ENCODE measurements at places on chromosomes 12 and 14.
A peak's percentile ranks its signal among the peaks of the same experiment; 100 is the strongest.

GRCh38 chr14:100076133-100076532, 10.9 kb downstream of the EVL start:
- peak; percentile 31 for DNase-seq

DNA sequence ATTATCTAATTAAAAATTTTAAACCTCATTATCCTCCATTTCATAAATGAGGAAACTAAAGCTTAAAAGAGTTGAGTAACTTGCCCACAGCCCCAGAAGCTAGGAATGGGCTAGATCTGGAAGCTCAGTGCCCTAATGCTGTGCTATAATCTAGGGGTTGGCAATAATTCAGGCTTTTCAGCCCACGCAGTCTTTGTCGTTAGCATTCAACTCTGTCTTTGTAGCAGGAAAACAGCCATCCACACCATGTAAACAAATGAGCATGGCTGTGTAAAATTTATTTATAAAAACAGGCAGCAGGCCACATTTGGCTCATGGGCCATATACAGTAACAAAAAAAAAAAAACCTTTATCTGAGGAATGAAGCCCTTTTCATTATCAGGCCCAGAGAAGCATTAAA, 92.4 kb upstream of the OVCH1 start:
- DNase-seq: no peak

- DNase-seq: no peak
These were observed 32.7 kb upstream of the RIMBP2 start for GRCh38 chr12:130748786-130749185.

GRCh38 chr14:42222924-42223471, 616.3 kb downstream of the LRFN5 start:
- no peak for DNase-seq

DNA sequence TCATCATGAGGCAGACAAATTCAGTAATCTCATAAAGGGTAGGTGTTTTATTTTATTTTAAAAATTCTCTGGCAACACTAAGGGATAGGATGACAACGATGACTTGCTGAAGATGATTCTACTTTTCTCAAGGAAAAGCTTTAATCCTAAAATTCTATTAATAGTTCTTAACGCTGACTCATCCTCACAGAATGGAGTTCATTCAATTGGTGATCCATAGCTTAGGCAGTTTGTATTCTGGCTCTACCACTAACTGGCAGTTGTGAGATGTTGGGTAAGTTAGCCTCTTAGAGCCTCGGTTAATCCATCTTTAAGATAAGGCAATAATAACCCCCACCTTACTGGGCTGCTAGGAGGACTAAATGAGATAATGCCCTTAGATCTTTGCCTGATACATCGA, 116.3 kb downstream of the RTN1 start:
- DNase-seq: no peak

DNA sequence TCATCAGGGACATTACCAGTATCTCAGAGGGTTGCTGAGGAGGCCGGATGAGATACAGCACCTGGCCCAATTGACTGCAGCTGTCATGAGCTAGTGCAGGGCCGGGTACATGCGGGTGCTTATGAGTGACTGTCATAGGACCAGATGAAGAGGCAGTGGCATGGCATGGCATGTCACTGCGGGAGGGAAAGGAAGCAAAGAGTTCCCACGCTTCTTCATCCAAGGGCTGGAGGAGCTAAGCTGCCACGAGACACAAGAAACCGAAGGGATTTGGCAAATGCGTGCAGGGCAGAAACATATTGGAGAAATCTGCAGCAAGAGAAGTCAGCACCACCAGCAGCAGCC, 10.7 kb upstream of the GPX2 start:
- DNase-seq: no peak

DNA sequence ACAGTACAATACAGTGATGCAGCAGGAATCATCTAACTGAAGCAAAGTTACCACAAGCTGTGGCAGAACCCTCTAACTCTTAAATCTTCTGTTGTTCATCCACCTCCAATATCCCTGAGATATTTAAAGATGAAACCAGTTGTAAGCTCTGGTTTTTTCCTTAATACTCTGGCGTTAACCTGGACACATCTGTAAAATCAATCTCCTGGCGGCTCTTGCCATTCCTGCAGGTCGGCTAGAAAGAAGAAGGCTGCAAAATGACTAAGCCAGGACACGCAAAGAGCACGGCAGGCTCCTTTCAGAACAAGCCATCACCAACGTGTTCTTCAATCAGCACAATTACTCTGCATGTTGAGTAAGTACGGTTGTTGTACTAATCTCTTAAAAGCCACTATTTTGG, 309.3 kb downstream of the MED13L start:
- DNase-seq: no peak

DNA sequence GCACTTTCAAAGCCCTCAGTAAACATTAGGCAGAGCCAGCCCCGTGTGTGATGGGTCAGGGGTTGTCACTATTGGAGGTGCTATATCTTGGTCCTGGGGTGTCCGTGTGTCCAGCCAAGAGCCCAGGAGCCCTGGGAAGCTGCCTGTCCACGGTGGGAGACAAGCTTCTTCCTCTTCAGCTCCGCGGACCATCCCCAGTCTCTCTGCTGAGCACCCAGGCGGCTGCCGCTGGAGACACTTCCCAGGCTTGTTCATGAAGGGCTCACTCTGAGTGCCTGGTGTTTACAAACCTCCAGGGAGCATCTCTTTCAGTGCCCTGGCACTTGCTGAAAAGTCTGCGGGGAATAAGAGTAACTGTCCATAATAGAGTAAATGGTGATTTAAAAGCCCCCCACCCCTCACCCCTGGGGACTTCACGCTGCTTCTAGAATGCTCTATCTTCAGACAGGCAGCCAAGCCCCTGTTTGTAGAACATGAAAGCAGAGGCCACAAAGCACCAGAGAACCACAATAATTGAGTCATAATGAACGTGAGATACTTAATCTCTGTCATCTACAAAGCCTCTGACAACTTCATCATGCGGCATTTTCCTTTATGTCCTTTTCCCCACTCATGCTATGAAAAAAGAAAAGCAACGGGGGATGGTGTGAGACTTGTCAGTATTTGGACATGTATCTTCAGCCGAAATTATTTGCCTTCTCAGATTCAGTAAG, 178.6 kb downstream of the TMEM132C start:
- DNase-seq: no peak

DNA sequence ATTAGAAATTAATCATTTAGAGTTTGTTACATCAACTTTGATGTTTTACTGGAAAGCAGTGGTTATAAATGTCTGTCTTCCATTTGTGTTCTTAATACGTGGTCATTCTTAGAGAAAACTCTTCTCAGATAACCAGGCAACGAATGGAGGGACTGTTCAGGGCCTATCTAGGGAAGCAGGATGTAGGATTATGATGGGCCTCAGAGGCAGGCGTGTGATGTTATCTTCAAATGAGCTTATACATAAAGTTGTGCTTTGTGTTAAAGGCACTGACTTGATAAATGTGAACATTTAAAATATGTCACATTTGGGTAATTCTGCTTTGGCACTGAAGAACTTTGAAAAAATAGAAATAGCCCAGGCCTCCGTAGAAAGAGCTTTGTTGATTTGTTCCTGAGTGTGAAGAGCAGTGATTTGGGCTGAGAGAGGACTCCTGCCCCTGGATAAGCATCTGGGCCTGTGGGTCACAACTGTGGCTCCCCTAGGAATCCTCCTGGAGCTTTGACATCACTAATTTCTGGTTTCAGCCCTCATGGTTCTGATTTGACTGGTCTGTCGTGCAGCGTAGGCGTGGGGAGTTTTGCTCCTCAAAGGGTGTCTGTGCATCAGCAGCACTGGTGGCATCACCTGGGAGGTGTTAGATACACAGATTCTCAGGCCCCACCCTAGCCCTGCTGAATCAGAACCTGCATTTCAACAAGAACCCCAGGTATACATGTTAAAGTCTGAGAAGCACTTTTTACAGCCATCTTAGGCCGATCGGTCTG, 55.4 kb downstream of the SAMD4A start:
- no peak for DNase-seq

DNA sequence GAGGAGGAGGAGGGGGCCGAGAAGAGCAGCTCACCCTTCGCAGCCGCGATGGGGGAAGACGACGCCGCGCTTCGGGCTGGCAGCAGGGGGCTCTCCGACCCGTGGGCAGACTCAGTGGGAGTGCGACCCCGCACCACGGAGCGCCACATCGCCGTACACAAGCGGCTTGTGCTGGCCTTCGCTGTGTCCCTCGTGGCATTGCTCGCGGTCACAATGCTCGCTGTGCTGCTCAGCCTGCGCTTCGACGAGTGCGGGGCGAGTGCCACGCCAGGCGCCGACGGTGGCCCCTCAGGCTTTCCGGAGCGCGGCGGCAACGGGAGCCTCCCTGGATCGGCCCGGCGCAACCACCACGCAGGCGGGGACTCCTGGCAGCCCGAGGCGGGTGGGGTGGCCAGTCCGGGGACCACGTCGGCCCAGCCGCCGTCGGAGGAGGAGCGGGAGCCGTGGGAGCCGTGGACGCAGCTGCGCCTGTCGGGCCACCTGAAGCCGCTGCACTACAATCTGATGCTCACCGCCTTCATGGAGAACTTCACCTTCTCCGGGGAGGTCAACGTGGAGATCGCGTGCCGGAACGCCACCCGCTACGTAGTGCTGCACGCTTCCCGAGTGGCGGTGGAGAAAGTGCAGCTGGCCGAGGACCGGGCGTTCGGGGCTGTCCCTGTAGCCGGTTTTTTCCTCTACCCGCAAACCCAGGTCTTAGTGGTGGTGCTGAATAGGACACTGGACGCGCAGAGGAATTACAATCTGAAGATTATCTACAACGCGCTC, 745 bp downstream of the TRHDE start:
- no peak for DNase-seq

GRCh38 chr14:92247947-92248346, 75.0 kb upstream of the SLC24A4 start:
- no peak for DNase-seq

DNA sequence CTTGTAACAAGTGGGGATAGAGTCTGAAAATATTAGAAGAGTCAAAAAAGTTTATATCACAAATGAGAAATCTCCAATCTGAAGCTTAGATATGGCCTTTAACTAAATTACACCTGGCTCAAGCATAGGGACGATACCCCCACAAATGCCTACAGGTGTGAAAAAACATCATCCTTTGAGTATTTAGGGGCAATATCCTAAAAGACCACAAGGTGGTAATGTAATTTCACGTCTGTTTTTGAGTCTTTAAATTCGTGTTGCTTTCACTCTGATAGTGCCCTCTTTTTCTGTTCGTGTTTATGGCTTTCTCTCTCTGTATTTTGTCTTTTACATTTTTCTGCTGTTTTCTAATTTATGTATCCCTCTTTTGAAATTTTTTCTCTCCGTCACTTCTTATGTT, 84.3 kb downstream of the ETNK1 start:
- no peak for DNase-seq

DNA sequence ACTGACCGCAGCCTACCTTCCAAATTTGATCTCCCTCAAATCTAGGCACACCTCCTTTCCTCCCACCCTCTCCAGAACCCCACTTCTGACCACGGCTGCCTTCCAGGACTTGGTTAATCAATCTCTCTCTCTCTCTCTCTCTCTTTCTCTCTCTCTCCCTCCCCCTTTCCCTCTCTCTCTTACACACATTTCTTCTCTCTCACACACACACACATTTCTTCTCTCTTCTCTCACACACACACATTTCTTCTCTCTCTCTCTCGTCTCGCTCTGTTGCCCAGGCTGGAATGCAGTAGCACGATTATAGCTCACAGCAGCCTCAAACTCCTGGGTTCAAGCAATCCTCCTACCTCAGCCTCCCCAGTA, 521 bp upstream of the GMFB start:
- no peak for DNase-seq
